Fibroblast of skin of left biceps (primary cell): ENCODE measurements at places on chromosomes 4 and X.

DNA sequence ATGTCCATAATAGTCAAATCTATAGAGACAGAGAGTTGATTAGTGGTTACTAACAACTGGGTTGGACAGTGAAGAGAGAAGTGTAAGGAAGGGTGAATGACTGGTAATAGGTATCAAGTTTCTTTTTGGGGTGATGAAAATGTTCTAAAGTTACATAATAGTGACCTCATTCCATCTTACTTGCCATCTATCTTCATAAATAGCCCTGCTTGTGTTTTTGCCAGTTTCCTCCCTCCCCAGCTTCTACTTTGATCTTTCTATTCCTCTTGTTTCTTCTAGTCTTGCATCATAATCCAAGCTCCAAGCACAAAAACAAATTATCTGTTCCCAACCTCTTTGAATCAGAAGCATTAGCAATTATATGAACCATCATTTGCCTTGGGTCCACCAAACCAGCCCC lies 40.2 kb upstream of the TET2 start:
- DNase-seq, result no peak

GRCh38 chr4:48756689-48757220 lies 23.3 kb downstream of the FRYL start:
- no peak for DNase-seq

GRCh38 chr4:154332681-154333421 lies 158.7 kb downstream of the DCHS2 start:
- no peak for DNase-seq

DNA sequence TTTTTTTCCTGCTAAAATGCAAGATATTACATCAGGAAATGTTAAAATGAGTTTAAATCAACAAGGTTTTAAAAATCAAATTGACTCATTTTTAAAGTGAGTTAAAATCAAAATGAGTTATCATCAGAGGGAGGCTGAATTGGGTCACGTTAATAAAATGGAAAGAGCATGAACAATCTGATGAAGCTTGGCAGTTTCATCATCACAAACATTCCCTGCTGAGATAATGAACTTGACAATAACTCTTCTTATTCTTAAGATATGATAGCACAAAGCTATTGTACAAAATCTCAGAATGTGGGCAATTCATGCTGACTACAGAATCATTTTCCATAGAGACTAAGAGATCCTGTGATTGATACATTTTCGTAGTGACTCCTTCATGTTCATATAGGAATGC lies 1086.7 kb downstream of the STIM2 start:
- DNase-seq, result no peak

- no peak for DNase-seq
Observed at GRCh38 chrX:112877771-112878173, 37.1 kb upstream of the AMOT start.

DNA sequence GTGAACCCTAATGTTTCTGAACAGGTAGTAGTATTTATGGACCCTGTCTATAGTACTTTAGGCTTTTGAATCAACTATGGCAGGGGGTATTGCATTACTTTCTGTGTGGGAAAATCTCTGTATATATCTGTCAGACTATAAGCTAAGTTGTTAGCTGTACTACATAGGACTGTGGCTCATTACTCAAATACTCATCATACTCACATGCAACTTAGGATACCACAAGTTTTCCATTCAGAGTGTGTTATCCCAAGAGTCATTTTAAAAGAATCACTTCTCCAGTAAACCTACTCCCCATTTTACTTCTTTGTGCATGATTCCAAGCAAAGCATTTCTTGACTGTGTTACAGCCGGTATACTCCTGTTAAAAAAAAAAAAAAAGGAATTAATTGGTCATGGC lies 95.6 kb downstream of the PHOX2B start:
- DNase-seq, result no peak
